ENCODE measurements at places on chromosomes 13 and 19.

DNA sequence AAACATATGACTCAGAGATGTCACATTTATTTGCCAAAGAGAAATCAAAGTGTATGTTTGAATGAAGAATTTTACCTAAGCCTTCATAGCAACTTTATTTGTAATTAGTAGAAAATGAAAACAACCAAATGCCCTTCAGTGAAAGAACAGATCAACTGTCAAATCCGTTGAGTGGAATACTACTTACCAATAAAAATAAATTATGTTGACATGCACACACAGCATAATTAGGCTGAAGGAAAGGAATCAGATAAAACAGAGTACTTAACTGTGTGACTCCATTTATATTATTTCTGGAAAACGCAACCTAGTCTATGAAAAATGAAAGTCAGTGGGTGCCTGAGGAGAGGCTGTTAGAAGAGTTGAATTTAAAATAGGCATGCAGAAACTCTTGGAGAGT lies 1034.6 kb upstream of the PCDH9 start:
- no peak for DNase-seq

DNA sequence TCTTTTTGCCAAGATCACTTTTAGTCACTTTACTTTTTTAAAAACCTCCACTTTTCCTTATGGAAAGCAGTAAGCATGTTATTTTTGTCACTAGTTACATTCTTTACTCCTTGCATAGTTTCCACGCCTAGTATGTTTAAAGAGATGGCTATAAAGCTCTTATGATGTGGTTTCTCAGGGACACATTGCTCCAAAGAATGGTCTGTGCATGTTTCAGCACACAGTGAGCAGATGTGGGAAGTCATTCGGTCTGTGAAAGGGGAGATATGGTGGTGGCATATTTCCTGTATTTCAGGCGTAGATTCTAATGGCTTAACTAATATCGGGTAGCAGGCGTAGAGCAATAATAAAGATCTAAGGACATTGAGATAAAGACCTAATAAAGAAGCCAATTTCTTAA lies 180.7 kb downstream of the SLITRK6 start:
- no peak for DNase-seq

- no peak for DNase-seq
Measured at GRCh38 chr13:90414691-90415596, 932.5 kb upstream of the MIR17HG start.

DNA sequence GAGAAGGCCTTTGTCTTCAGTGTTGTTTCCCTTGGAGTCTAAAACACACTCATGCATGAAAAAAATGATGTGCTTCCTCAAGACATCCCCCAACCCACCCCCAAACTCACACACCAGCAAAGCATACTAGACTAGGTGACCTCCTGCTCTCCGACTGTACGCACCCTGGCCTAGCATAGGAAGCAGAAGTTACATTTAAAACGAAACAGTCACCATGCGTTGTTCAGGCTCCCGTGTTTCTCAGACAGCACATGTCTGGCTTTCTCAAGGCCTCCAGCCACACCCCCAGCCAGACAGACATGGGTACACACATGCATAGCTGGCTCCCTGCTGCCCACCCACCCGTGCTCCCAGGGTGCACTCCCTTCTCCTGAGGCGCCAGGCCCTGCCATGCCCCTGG lies 28.7 kb upstream of the C1QTNF9 start:
- DNase-seq: no peak

DNA sequence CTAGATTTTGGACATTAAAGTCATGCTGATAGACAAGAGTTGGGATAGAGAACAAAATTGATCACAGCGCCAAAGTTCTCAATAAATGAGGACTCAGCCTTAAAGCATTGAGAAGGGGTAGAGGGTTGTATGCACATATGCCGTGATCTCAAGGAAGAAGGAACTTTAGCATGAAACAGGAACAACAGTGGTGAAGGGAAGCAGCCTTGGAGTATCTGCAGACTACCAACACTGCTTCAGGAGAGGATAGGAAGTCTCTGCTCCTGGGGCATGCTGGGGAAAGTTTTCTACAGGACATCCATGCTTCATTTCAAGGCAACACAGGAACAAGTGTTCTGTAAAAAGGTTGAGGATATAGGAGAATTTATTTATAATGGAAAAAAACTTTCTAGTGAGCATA lies 111.9 kb upstream of the MLNR start:
- no peak for DNase-seq

DNA sequence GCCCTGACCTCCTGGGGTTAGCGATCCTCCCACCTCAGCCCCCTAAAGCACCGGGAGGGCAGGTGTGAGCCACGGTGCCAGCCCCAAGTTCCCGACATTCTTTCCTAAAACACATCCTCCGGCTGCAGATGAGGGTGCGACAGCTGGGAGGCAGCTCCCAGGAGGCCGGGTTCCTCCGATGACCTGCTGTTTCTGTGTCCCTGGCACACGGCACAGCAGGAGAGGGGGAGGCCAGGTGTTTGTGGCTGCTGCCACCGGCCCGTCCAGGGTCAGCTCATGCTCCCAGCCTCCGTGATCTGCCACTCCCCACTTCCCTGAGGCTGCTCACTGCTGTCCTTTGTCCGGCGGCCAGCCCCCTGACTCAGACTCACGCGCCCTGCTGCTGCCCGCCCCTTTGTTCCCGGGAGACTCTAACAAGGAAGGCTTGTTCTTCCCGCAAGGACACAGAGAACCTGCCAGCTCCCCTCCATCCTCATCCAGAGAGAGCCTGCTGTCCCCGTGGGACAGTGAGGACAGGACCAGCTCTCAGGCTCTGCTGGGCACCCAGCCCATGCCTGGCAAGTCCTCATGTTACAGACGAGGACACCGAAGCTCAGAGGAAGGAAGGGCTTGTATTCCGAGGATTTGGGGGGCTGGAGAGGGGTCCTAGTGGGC lies 10.6 kb upstream of the MADCAM1 start:
- no peak for DNase-seq

DNA sequence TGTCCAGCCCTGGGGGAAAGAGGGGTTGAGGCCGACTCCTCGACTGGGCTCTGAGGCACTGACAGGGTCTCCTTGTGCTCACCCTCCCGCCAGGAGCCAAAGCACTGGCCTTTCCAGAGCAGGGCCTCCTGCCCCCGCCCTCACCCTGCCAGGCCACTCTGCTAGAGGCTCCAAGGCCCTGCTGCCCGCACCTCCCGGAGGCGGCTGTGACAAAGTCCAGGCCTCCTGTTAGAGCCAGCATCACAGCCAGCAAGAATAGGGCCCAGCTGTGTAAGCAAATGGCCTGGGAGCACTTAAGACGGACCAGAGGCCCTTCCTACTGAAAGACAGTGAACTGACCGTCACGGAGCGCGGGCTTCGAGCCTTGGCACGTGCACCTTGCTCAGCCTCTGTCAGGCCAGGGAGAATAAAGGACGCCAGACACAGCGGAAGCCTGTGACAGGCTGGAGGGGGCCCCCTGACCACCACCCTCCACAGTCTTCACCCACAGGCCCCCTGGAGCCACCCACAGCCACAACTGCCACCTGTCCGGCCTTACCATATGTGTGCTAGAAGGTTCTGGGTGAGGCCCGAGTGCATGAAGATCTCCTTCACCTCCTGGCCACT lies 50.9 kb downstream of the EPS15L1 start:
- DNase-seq: no peak

- no peak for DNase-seq
Measured at GRCh38 chr13:30193279-30194234, 113.8 kb downstream of the KATNAL1 start.

Data from NCI-H774 (cell line).